ENCODE measurements at places on chromosomes 11 and 22.
A peak's percentile ranks its signal among the peaks of the same experiment; 100 is the strongest.

DNA sequence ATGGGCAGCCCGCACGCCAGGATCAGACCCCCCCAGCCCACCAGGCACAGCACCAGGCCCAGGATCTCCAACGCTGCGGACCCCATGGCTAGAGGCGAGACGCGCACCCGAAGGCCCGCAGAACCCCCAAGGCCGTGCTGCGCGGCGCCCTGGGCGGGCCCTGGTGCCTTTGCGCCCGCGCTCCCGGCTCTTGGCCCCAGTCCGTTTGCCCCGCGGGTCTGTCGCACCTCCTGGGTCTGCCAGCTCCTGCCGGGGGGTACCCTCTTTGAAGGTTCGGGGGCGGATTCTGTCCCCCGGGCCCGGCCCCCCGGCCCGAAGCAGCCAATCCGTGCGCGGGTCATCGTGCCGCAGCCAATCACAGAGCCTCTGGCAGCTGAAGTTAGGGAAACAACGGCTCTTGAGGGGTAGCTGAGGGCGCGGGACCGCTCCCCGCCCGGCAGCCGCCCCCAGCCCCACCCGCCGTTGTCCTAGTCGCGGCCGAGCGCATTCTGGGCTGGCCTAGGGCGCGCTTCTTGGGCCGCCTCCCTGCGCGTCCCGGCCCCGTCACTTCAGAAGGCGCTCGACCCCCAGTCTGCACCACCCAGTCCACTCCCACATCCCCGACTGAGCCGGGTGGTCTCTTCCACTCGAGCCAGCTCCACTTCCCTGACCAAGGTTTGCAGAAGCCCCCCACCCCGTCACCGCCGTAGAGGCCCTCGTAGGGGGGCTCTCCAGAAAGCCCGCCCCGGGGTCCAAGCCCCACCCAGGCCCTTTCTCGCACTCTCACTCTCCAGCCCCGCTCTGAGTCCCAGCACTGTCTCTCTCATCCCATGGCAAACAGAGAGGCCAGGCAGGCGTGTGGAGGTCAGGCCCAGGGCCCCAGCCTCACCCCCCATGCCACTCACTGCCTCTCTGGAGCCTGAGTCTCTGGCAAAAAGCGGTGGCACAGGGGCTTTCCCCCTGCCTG lies at the start of gene CLDN5:
TSS of gene CLDN5 (minus strand) at position 241 of the 946 bp plus-strand sequence. CDS start at position 86, 155 bp downstream.
- DNase-seq, result peak; percentile 46

DNA sequence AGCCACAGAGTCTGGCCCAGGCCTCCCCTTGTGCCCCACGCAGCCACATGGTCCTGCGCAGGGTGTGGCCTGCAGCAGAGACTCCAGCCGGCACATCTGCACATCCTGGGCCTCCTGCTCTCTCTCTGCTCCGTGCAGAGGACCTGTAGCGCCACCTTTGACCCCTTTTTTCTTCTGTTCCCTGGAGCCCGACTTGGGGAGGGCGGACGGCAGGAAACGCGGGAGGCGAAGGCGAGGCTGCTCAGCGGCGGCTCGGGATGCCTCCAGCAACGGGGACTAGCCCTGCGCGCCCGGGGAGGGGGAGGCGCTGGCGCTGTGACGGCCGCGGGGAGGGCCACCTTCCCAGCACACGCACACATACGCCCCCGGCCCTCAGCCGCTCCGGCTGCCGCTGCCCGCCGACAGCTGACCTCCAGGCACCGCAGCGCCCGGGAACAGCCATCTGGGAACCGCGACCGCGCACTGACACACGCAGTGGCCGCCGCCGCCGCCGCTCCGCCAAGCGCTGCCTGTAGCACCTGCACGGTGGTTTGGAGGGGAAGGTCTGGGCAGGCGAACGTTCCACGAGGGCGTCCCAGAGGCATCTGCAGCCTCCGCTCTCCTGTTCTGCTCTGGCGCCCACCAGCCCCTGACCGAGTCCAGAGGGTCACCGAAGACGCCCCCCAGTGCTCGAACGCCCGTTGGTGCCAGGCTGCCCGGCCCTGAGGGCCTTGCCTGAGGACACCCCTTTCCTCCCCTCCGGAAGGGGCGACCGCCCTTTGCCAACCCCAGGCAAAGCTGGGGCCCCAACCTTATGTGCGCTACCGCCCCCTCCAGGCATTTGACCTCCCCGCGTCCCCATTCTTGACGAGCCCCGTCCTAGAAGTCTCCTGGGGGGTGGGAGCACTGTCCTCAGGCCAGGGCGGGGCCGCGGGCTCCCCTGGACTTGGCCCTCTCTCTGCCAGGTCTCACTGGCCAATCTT lies 16.9 kb upstream of the C22orf42 start:
- peak; percentile 21 for DNase-seq

- DNase-seq, result no peak
These were observed 18.5 kb downstream of the CLDN5 start for GRCh38 chr22:19505735-19506126.

DNA sequence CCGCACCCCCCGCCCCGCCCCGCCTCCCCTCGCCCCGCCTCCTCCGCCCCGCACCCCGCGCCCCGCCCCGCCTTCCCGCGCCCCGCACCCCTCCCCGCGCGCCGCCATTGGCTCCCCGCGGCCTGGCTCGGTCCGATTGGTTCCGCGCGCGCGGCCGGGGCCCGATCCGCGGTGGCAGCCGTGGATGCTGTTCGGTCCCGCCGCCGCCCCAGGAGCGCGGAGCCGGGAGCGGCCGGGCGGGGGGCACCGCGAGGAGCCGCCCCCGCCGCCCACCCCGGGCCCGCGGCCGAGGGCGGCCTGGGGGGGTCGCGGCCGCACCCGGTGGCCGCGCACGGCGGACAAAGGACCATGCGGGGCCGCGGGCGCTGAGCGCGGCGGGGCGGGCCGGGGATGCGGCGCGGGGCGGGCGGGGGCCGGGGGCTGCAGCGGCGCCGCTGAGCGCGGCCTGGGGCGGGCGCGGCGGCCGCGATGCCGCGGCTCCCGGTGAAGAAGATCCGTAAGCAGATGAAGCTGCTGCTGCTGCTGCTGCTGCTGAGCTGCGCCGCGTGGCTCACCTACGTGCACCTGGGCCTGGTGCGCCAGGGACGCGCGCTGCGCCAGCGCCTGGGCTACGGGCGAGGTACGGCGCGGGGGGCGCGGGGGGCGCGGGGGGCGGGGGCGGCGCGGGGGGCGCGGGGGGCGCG lies at the start of gene B4GALNT4:
TSS of gene B4GALNT4 (plus strand) at position 164 of the 683 bp plus-strand sequence. CDS start at position 469, 305 bp downstream.
- DNase-seq, result peak; percentile 53

DNA sequence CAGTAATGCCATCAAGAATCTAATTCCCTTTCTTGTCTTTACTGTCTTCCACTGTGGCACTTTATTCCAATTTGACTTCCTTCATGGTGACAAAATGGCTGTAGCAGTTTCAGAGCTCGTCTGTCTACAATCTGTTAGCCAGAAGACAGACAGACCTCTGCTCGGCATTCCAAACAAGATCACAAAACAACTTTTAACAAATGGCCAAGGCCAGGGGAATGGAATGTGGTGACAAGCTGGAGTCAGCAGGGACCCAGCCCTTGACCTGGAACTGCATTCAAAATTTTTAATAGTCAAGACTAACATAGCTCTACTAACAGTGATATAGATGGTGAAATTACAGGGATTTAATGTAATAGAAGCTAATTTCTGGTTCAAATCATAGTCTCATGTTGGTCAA lies 637.2 kb downstream of the ETS1 start:
- DNase-seq, result no peak

DNA sequence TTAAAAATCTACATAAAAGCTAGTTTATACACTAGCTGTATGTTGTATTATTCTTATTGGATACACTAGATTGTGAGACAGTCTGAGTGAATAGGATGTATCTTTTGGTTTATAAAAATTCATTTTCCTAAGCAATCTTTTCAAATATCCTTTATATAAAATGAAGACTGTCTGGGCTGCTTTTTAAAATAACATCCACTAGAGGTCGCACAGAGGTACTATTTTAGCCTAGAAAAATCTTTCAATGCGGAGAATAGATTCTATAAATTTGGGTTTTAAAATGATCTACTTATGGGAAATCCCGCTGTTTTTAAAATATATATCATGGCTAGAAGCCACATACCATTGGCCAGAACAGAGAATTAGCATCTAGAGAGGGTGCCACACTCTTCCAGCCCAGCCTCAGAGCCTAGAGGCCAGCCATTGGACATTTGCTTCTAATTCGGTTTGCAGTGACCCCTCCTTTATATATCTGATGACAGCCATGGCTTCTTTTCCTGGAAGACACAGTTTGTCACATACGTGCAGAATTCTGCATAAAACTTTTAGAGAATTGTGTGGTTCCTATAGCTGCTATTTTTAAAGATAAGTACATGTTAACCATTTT lies 7.3 kb downstream of the C11orf97 start:
- DNase-seq, result no peak

- DNase-seq, result no peak
These were observed 109.5 kb downstream of the TENM4 start for GRCh38 chr11:79331203-79331901.

DNA sequence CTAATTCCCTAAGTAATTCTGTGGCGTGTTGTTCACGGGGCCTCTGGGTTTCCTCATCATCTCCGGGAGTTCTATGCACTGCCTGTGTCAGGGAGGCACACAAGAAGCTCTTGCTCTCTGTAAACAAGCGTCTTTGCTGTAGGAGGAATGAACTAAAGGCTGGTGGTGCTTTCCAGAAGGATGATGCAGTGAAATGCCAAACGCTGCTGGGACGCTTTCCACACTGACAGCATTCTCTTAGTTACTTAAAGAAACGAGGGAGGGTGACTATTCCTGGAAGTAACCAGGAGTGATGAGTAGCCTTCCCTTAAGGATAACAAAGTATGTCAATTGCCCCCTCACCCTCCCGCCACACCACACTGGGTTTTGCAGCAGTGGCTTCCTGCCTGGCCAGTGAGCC lies 38.5 kb upstream of the NUP50 start:
- no peak for DNase-seq

GRCh38 chr11:45654231-45655011 lies 11.0 kb downstream of the CHST1 start:
- DNase-seq, result no peak

GRCh38 chr11:125953401-125953935 lies 7.6 kb downstream of the VSIG10L2 start:
- no peak for DNase-seq

DNA sequence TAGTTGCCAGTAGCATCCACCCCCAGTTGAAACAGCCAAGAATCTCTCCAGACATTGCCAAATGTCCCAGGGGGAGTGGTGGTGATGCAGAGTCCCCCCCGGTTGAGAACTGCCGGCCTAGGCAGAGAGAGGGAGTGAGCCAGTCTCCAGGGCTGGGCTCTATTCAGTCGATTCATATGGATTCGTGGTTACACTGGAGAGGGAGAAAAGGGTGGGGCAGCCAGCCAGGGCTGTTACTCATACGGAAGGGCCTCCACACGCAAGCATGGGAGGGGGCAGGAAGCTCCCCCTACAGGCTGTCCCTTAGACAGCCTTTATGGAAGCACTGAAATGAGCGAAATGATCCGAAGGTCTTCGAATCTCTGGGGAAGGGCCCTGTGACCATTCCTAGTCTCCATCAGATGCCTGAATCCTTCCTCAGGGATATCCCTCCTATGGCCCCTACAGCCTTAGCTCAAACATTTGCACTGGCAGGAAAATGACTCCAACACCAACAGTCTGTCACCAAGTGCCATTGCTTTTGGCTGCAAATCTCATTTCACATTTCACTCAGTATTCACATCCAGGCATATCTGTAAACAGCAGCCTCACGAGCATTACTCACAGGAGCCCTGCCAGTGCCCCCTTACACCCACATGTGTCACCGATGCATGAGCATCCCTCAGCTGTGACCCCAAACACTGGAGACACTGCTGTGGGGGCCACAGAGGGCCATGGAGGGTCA lies 18.4 kb upstream of the TLCD5 start:
- no peak for DNase-seq

DNA sequence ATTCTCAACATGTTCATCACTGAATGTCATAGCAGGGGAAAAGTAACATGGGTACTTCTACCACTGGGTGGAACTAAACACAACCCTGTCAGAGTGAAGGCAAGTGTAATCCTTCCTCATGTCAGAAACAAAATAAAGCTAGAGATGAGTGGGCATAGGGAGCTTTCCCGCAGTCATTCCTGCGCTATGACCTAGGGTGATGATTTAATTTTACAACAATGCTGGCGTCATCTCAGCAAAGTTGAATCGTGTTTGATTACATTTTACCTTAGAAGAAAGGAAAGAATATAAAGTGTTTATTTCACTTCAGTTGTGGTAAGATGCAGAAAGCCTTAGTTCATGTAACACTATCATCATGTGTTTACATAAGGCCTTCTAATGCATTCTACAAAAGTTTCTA lies 355.6 kb downstream of the METTL15 start:
- no peak for DNase-seq

DNA sequence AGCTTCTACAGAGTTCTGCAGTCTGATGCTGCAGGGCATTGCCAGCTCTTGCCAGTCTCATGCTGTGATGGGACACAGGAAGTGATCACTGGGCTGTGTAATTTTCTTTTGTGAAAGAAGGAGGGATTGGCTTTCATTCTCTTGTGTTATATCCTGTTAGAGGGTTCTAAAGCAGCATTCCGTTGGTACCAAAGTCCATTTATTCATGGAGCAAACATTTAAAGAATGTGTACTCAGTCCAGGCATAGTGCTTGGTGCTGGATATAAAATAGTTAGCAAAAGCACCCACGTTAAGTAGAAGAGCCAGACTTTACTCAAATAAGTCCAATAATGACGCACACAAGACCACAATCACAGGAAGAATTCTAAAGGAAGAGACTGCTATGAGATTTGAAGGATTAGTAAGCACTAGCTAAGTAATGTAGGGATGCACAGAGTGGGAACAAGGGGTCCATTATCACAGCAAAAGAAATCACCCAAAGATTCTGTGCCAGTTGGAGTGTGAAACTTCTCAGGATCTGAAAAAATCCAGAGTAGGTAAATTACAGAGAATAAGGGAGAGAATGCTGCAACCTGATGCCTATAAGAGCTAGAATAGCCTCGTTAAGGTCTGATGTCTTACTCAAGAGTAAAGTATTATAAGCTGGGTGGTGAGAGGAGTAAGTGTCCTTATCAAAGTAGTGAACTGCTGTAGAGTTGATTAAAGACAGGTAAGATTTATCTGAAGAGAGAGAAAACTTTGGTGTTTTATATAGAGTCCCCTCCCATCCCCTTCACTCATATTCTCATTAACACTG lies 728.3 kb downstream of the METTL15 start:
- no peak for DNase-seq

- DNase-seq, result no peak
These were observed 221.4 kb downstream of the DBX1 start for GRCh38 chr11:19938866-19939265.

- peak; percentile 73 for DNase-seq
These were observed 20.0 kb downstream of the TRMU start for GRCh38 chr22:46355369-46355995.

GRCh38 chr11:2121227-2122130 lies 17.7 kb downstream of the IGF2 start:
- no peak for DNase-seq

GRCh38 chr11:129489249-129489648 lies 113.6 kb downstream of the BARX2 start:
- DNase-seq, result no peak

GRCh38 chr11:114171257-114172054 lies 111.9 kb downstream of the ZBTB16 start:
- DNase-seq, result no peak
